ENCODE measurements at places on chromosomes 2 and 18. TPM values are rescaled to one million over a fixed set of nuclear protein-coding genes. Genes with fewer than 3 reads are reported as not detected.

B3GNT7 gene
- 14.3 TPM for total RNA-seq

EGR4 gene
- 0.30 TPM for total RNA-seq

GRCh38 chr2:179096090-179096489, 46.2 kb upstream of the CCDC141 start:
- DNase-seq: peak; percentile 56

FAM124B gene
- total RNA-seq: not detected

Data from B cell (primary cell).